ENCODE measurements at places on chromosomes 2 and 18.

DNA sequence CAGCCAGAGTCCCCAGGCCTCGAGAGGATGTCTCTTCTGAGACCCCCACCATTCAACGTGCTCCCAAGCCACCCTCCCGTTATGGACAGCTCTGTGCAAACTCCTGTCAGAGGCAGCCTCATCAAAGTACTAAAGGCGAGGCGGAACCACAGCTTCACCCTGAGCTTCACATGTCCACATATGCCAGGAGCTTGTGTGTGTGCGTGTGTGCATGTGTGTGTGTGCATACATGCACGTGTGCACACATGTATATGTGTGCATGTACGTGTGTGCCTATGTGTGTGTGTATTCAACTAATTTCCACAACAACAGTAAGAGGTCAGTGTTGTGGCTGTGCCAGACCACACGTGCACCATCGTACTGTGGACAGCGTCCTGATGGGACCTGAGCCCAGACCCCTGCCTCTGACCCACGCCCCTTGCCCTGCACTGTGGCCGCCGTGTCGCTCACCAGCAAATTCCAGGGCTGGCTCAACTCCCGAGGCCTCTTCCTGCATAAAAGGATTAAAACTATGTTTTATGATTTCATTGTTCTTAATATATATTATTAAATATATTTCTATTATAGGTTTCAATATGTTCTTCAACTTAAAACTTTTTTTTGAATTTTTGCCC lies 444.8 kb downstream of the EIPR1 start:
- DNase-seq = no peak

DNA sequence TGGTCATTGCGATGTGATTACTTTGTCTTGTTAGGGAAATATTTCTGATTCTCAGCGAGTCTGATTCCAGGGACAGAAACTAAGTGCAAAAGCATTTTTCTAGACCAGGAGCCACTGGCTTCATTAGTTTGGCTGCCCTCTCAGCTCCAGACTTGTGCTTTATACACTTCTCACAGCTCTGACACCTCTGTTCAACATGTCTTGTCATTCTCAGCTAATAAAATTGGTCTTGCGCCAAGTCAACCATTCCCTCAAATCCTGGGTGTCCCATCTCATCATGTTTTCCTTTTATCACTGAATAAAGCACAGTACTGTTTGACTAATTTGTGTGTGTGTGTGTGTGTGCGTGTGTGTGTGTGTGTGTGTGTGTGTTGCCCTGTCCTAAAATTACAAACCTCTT lies 215.5 kb upstream of the EPHA4 start:
- no peak for DNase-seq

DNA sequence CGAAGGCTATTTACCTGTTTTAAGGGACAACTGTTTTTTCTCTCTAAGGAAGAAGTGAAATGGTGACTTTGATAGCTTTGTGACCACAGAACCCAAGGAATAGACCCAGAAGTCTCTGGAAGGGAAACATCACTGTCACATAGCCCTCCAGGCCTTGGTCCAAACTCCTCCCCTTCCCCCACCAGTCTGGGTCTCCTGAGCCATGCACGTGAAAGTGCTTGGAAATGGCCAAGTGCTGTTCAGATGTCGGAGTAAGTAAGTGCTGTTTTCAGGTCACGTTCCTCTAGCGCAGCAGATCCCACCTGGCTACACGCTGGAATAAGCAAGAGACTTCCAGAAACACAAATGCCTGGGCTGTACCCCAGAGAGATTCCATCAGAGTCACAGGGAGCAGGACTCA lies 73.0 kb upstream of the AFF3 start:
- DNase-seq = no peak

GRCh38 chr2:173571021-173571821 lies 216.5 kb downstream of the CDCA7 start:
- no peak for DNase-seq

DNA sequence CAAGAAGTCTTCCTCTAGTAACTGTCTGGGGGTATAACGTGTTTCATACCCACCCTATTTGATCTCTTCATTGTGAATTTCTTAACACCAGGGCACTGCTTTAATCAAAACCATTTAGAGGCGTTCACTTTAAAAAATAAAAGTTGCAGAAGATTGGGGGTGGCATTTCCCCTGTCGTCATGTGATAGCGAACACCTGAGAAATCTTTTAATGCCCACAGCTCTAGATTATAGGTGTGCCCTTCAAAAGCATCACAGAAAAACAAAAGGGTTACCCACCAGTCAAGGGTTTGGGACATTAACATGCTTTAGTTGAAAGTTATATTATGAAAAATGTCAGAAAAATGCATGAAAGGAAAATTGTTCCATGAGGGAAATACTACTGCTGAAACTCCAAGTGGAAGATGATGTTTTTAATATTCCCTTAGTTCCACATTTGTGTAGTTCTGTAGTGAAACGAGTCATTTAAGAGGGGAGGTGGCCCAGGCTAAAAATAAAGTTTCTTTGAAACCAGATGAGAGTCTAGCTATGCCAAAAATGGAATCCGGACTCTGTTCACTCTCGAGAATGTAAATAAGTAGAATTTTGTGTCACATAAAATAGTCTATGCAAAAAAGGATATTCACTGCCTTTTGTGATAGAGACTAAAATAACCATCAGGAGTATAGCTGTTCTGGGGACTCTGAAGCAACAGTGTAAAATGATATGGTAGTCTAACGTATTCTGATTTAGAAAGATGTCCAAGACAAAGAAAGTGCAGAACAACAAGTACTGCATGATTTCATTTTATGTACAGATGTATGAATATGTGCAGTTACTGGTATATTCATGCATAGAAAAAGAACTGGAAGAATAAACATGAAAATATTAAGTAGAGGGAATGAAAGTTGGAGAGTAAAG lies 95.3 kb downstream of the TMEM247 start:
- DNase-seq = no peak

DNA sequence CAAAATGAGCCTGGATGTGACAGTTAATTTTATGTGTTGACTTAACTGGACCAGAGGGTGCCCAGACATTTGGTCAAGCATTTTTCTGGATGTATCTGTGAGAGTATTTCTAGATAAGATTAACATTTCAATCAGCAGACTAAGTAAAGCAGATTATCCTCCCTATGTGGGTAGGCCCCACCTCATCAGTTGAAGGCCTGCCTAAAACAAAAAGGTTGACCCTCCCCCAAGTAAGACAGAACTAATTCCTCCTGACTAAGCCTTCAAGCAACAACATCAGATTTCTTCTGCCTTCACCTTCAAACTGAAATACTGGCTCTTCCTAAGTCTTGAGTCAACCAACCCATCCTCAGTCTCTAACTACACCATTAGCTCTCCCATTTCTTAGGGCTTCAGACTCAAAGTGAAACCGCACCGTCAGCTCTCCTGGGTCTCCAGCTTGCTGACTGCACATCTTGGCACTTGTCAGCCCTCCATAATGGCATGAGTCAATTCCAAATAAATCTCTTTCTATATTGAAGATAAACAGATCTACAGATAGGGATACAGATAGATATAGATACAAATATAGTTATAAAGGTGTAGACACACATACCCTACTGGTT lies 47.9 kb downstream of the MEMO1 start:
- peak; percentile 11 for DNase-seq

- DNase-seq = no peak
These were observed 45.8 kb downstream of the CYBRD1 start for GRCh38 chr2:171568089-171568488.

GRCh38 chr2:228771315-228771714 lies 499.8 kb downstream of the PID1 start:
- no peak for DNase-seq

- peak; percentile 24 for DNase-seq
These were observed 73.9 kb upstream of the TAF1B start for GRCh38 chr2:9769171-9770005.

GRCh38 chr2:225865468-225865867 lies 466.0 kb downstream of the NYAP2 start:
- DNase-seq = no peak

- DNase-seq = peak; percentile 58
These were observed 47.0 kb upstream of the PLEKHM3 start for GRCh38 chr2:208072250-208072892.

GRCh38 chr2:108562274-108562673 lies 28.0 kb downstream of the LIMS1 start:
- DNase-seq = no peak

- DNase-seq = no peak
These were observed 10.1 kb downstream of the CFAP65 start for GRCh38 chr2:219031005-219031738.

DNA sequence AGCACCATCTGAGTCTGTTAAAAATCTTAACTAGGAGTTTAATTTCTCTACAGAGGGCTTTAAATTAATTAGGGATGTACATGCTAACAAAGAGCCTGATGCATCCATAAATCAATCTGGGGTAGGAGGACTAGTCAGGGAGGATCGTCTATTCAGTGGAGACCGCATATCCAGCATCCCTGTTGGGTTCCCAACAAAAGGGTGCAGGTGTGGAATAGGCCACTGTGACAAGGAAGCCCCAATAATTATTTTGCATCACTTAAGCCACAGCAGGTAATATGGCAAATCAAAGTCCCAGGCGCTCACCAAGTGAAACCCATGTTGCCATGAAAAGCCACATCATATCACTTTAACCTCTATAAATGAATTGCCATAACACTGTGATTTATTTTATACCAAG lies 392.3 kb downstream of the NCKAP5 start:
- DNase-seq = no peak

- no peak for DNase-seq
These were observed 854.6 kb downstream of the RNF144A start for GRCh38 chr2:7771781-7772180.

- no peak for DNase-seq
These were observed 37.1 kb downstream of the BCL11A start for GRCh38 chr2:60516383-60516811.

- DNase-seq = no peak
These were observed 182.1 kb upstream of the ZEB2 start for GRCh38 chr2:144702051-144702450.

GRCh38 chr2:4979111-4979510 lies 713.1 kb upstream of the SOX11 start:
- no peak for DNase-seq

DNA sequence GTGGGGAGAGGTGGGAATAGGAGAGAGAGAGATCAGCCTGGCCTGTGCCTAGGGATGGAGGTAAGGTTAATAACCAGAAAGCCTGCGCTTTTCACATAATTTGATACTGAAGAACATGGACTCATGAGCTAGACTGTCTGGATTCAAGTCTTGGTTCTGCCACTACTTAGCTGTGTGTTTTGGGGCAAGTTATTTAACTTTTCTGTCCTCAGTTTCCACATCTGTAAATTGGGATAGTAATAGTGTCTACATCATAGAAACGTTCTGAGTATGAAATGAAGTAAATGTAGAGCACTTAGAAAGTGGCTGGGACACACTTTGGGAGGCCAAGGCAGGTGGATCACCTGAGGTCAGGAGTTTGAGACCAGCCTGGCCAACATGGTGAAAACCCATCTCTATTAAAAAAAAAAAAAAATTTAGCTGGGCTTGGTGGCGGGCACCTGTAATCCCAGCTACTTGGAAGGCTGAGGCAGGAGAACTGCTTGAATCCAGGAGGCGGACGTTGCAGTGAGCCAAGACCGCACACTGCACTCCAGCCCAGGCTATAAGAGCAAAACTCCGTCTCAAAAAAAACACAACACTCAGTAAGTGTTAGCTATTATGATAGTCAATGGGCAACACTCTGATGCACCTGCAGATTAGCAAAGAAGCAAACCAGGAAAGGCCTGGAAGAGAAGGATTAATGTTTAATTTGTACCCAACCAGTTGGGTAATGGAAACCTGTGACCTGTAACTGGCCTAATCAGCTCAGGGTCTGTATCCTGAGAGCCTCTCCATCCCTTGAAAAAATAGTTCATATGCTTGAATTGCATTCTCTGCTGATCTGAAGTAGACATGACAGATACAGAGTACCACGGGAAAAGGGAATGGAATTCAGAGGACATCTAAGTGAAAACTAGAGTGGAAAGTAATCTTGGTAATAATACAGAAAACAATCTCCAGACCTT lies 6.8 kb downstream of the GALM start:
- DNase-seq = no peak

- DNase-seq = no peak
These were observed 89.6 kb downstream of the COMMD1 start for GRCh38 chr2:61995065-61995464.

DNA sequence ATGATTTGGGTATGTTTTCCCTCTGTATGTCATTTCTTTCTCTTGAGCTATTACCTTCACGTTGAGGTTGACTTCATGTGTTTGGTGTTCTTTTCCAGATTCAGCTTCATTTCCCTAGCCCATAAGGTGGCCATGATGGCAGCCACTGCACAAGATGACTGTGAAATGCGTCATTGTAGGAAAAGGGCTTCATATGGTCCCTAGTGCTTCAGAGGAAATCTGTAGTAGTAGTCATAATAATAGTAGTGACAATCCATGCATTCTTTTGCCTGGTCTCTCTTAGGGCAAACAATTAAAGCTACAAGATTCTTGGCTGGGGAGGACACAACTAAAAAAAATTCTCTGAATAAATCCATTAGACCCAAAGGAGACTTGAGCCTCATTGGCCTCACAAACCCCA lies 28.4 kb downstream of the AOX1 start:
- DNase-seq = no peak

DNA sequence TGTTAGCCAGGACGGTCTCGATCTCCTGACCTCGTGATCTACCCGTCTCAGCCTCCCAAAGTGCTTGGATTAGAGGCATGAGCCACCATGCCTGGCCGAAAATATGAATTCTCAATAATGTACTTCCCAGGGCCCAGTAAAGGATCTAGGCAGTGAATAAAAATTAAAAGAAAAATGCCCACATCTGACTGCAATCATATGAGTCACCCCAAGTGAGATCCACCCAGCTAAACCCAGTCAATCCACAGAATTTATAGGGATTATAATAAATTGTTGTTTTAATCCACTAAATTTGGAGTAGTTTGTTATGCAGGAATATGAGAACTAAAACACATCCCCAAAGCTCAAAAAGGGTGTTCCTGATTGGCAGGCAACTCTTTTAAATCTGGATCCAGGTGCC lies 93.5 kb upstream of the STK39 start:
- DNase-seq = no peak

DNA sequence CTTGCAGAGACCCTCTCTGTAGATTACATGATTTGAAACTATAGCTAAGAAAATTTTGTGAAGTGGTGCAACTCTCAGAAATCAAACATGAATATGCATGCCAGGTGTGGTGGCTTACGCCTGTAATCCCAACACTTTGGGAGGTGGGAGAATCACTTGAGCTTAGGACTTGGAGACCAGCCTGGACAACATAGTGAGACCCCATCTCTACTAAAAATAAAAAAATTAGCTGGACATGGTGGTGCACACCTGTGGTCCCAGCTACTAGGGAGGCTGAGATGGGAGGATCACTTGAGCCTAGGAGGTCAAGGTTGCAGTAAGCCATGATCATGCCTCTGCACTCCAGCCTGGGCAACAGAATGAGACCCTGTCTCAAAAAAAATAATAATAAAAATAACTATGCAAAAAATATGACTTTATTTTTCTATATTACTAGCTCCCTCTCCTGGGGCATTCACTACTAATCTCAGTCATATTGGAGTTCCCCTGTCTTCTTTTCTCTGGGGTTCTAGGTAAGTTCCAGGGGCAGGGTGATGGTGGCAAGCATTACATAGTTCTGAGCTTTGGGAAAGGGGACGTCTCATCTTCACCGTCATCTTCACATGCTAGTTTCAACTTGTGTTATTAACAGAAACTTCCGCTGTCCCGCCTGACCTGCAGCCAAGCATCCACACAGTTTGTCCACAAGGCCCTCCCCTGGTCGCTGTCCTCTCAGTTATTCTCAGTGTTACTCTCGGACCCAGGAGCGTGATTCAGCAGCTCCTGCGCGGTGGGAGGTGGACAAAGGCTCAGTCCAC lies 96.8 kb upstream of the MBOAT2 start:
- DNase-seq = no peak

- no peak for DNase-seq
These were observed 80.0 kb downstream of the CCDC93 start for GRCh38 chr2:117933884-117934354.
